ENCODE measurements at places on chromosomes 5 and 9.
A peak's percentile ranks its signal among the peaks of the same experiment; 100 is the strongest.

GRCh38 chr5:151153766-151154272 is 3.8 kb downstream of the ANXA6 start:
- no peak for DNase-seq

GRCh38 chr5:160846642-160847041 is 5.4 kb downstream of the ATP10B start:
- no peak for DNase-seq

- DNase-seq = peak; percentile 65
Measured at GRCh38 chr5:141420855-141421488, at the start of gene PCDHGA11. Gene PCDHGA11, plus strand, starts transcription at chr5:141421051. Its CDS starts 177 bp downstream, at chr5:141421228.

GRCh38 chr5:22793463-22793862 is 59.7 kb downstream of the CDH12 start:
- no peak for DNase-seq

GRCh38 chr9:79705704-79706103 is 133.9 kb downstream of the TLE4 start:
- DNase-seq = no peak

GRCh38 chr9:131045300-131046092 is 36.5 kb downstream of the LAMC3 start:
- peak; percentile 22 for DNase-seq

- DNase-seq = peak; percentile 5
Measured at GRCh38 chr5:5026409-5026785, 113.7 kb upstream of the ADAMTS16 start.

DNA sequence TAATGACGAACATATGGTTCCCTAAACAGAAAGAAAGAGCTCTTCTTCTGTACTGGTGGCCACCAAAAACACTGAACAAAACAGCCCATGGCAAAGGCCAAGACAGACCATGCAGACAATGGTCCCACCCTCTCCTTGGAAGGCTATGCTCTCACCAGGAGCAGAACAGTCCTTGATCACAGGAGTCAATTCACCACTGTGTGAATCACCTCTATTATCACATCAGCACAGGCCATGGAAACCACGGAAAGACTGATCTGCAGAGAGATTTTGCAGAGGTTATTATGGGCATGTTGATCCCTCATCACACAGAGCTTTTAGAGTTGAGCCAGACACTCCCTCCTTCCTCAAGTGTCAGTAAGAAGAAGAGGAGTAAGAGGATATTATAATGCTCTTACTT is 134.0 kb upstream of the RASEF start:
- no peak for DNase-seq

- peak; percentile 3 for DNase-seq
Measured at GRCh38 chr5:19462019-19462418, 526.0 kb downstream of the CDH18 start.
